Naive thymus-derived CD8-positive, alpha-beta T cell (primary cell): ENCODE measurements at places on chromosomes 3 and 15.
A peak's percentile ranks its signal among the peaks of the same experiment; 100 is the strongest.

GRCh38 chr3:48467110-48467454, 20.5 kb downstream of the ATRIP start:
- H3K4me3 ChIP-seq, result peak overlapping the region; percentile 88
- H3K27ac ChIP-seq, result peak overlapping the region; percentile 98
- H3K36me3 ChIP-seq, result no peaks in the 10 kb centered on the region

DNA sequence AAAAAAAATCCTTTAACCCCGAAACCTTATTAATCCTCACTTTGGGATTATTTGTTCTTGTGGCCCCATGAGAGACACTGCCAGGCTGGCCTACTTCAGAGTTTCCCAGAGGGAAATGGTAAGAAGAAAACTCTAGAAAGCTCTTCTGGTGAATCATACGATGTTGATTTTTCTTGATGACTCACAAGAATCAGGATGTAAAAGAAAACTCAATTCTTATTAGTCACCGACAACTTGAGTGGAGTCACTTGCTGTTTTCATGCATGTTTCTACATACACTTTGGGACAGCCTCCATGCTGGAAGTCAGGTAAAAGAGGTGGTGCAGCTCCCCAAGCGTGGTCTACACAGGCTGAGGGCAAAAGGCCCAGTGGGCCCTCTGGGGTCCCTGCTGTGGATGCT, 42.8 kb downstream of the MYO5C start:
- H3K4me3 ChIP-seq, result no peak overlapping the region
- H3K27ac ChIP-seq, result no peak overlapping the region
- no peaks in the 10 kb centered on the region for H3K36me3 ChIP-seq
- peaks cover 14% of the 10 kb centered on the region for H3K4me1 ChIP-seq
- H3K27me3 ChIP-seq, result no peaks in the 10 kb centered on the region
- no peak for DNase-seq

- peak overlapping the region; percentile 49 for H3K27ac ChIP-seq
- H3K4me1 ChIP-seq, result peaks cover 6% of the 10 kb centered on the region
- no peaks in the 10 kb centered on the region for H3K36me3 ChIP-seq
- H3K4me3 ChIP-seq, result no peak overlapping the region
- DNase-seq, result no peak
These were observed 35.0 kb upstream of the MGLL start for GRCh38 chr3:127857333-127857732.

- DNase-seq, result no peak
- H3K4me3 ChIP-seq, result no peak overlapping the region
- peaks cover 8% of the 10 kb centered on the region for H3K27me3 ChIP-seq
- peaks cover 17% of the 10 kb centered on the region for H3K4me1 ChIP-seq
- no peaks in the 10 kb centered on the region for H3K36me3 ChIP-seq
- no peak overlapping the region for H3K27ac ChIP-seq
These were observed 51.4 kb upstream of the IGF1R start for GRCh38 chr15:98596885-98597392.

DNA sequence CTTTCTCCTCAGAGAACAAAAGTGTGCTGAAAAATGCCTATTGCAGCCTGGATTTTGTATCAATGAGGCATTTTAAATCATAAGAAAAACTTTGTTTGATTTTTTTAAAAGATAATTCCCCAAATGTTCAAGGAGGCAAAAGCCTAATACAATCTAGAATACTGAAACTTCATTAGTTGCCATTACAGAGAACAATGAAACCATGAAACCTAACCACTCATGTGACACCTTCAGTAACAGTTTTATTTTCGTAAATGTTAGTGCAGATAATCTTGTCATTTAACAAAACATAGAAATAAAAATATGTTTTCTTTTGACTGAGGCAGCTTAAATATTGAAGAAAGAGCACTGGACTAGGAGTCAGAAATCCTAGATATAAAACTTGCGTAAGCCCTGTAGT, 655.9 kb downstream of the RBMS3 start:
- no peak overlapping the region for H3K4me3 ChIP-seq
- peaks cover 19% of the 10 kb centered on the region for H3K27me3 ChIP-seq
- H3K4me1 ChIP-seq, result no peaks in the 10 kb centered on the region
- no peak overlapping the region for H3K27ac ChIP-seq
- H3K36me3 ChIP-seq, result no peaks in the 10 kb centered on the region
- DNase-seq, result no peak

- no peak overlapping the region for H3K27ac ChIP-seq
- H3K27me3 ChIP-seq, result no peaks in the 10 kb centered on the region
- no peak overlapping the region for H3K4me3 ChIP-seq
- no peaks in the 10 kb centered on the region for H3K36me3 ChIP-seq
These were observed 222.1 kb downstream of the THSD4 start for GRCh38 chr15:71337197-71337845.

DNA sequence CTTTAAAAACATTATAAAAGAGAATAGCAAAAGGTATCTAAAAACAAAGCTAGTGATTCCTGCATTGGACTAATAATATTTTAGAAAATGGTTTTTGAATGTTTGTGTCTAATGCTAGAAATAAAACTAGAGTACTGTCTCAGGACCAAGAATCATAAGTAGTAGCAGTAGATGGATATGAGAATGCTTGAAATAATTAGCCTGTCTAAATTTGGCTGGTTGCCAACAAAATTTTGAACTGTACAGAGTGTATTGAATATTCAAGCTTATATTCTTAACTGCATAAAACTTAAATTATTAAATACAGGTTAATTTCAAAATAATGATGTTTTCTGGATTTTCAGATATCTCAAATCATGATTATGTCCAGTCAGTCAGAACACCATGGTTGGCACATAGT, 14.0 kb downstream of the ABHD5 start:
- H3K4me3 ChIP-seq, result no peak overlapping the region
- peaks cover 45% of the 10 kb centered on the region for H3K36me3 ChIP-seq
- peaks cover 1% of the 10 kb centered on the region for H3K4me1 ChIP-seq
- DNase-seq, result no peak
- H3K27ac ChIP-seq, result no peak overlapping the region

GRCh38 chr3:52498137-52499054, 3.3 kb downstream of the STAB1 start:
- no peak for DNase-seq
- no peak overlapping the region for H3K4me3 ChIP-seq
- H3K4me1 ChIP-seq, result peaks cover 4% of the 10 kb centered on the region
- H3K36me3 ChIP-seq, result no peaks in the 10 kb centered on the region
- H3K27me3 ChIP-seq, result no peaks in the 10 kb centered on the region

DNA sequence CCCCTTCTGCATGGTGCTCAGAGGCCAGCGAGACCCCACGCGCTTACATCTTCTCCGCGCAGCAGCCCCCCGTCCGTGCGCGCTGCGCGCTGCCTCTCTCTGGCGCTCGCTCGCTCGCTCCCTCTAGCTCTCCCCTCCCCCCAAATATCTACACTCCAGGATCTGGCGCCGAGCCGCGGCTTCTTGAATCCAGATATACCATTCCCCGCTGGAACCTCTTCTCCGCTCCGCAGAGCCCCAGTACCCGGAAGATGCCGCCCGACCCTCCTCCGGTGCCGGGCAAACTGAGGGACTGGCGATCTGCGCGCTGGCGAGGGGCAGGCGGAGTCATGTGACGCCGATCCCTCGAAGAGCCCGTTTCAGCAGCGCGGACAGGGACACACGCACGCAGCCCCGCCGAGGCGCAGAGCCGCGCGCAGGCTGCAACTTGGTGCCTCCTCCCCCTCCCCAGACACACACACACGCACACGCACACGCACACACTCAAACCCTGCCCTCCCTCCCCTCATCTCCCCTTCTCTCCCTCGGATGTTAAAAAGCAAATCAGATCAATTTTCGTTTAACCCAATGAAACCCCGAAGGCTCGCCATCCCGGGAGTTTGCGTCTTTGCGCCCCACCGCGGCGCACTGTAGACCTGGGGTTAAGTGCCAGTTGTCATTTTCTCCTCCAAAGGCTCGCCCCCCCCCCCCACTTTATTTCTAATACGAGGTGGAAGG, at the start of gene RASGRF1:
Gene RASGRF1 (minus strand): TSS at position 294 of the 717 bp plus-strand sequence. CDS start 282 bp downstream, at position 12.
- H3K27me3 ChIP-seq, result peaks cover 88% of the 10 kb centered on the region
- H3K4me1 ChIP-seq, result peaks cover 22% of the 10 kb centered on the region
- no peaks in the 10 kb centered on the region for H3K36me3 ChIP-seq
- no peak for DNase-seq
- no peak within 1 kb of the TSS for H3K4me3 ChIP-seq
- H3K27ac ChIP-seq, result no peak within 1 kb of the TSS

- DNase-seq, result no peak
- H3K27ac ChIP-seq, result no peak overlapping the region
- peaks cover 40% of the 10 kb centered on the region for H3K27me3 ChIP-seq
- H3K4me3 ChIP-seq, result no peak overlapping the region
- H3K36me3 ChIP-seq, result no peaks in the 10 kb centered on the region
- H3K4me1 ChIP-seq, result no peaks in the 10 kb centered on the region
These were observed 60.0 kb upstream of the ST8SIA2 start for GRCh38 chr15:92333709-92334108.

DNA sequence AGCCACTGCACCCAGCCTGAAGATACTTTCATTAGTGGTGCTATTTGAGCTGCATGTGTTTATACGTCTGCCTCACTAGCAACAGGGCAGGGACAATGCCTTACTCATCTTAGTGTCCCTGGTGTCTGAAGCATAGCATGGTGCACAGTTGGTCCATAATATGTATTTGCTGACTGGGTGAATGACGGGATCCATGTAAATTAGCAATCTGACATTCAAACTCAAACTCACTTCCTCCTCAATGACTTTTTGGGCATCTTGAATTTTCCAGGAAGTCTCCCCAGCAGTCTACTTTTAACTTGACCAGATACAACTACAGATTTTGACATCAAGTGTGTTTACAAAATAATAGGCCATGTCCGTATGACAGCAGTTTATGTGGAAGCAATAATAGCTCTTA, 3.0 kb upstream of the LDHAL6B start:
- H3K27ac ChIP-seq, result no peak overlapping the region
- no peak overlapping the region for H3K4me3 ChIP-seq
- DNase-seq, result no peak
- H3K27me3 ChIP-seq, result no peaks in the 10 kb centered on the region

DNA sequence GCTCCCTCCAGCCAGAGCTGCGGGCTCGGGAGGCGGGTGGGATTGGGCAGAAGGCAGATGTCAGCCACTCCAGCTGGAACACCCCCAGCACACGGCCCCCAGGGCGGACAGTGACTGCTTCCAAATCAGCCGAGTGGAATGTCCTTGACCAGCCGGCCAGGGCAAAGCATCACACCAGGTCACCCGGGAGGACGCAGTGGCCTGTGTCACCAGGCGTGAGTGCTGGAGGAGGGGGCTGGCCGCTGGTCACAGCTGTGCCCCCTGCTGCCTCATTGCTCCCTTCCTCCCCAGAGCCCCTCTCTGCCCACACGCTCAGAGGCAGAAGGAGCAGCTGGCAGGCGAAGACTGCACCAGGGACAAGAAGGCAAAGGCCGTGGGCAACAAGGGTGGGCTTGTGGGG, 33.5 kb downstream of the NTRK3 start:
- no peak for DNase-seq
- no peaks in the 10 kb centered on the region for H3K36me3 ChIP-seq
- H3K4me1 ChIP-seq, result peaks cover 3% of the 10 kb centered on the region
- H3K27me3 ChIP-seq, result peaks cover 4% of the 10 kb centered on the region
- H3K27ac ChIP-seq, result no peak overlapping the region

GRCh38 chr3:195117978-195118581, 152.9 kb downstream of the XXYLT1 start:
- H3K27me3 ChIP-seq, result no peaks in the 10 kb centered on the region
- no peaks in the 10 kb centered on the region for H3K36me3 ChIP-seq
- H3K4me3 ChIP-seq, result no peak overlapping the region
- DNase-seq, result no peak
- H3K4me1 ChIP-seq, result peaks cover 9% of the 10 kb centered on the region
- no peak overlapping the region for H3K27ac ChIP-seq

DNA sequence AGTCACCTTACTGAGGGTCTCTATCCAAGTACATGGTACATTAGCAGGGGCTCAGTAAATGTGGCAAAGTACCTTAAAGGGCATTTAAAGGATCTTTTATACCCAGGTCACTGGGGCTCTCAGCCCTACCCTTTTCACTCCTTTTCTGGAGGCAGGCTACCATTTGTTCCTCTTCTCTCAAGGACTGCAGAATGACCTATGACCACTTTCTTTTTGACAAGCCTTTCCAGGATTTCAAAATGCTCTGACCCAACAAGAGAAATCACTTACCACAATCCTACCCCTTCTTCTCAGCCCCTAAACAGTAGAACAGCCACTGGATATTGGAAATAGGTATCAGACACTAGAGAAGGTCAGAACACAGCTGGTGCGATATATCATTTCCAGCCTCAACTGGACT, 221.8 kb upstream of the TPRG1 start:
- no peak overlapping the region for H3K27ac ChIP-seq
- no peak overlapping the region for H3K4me3 ChIP-seq
- no peak for DNase-seq
- H3K27me3 ChIP-seq, result peaks cover 10% of the 10 kb centered on the region

DNA sequence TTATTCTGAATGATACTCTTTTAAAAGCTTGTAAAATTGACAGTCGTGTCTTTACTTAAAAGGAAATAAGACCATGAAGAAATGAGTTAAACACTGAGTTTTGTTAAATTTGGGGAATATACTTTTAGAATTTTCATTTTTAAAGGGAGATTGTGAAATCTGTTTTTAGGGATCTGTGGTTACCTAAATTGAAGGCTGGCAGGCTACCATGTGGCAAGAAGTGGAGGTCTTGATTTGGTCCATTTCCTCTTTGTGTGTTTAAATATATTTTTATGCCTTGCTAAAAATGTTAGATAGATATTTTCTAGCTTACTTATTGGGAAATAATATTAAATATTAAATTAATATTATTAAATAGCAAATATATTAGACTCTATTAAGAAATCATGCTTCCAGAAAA, 36.6 kb upstream of the SLC22A13 start:
- H3K4me3 ChIP-seq, result no peak overlapping the region
- H3K27ac ChIP-seq, result no peak overlapping the region
- H3K27me3 ChIP-seq, result no peaks in the 10 kb centered on the region
- peaks cover 1% of the 10 kb centered on the region for H3K4me1 ChIP-seq
- DNase-seq, result no peak

GRCh38 chr15:29969562-29970401, 113.0 kb upstream of the GOLGA8J start:
- DNase-seq, result no peak
- peaks cover 58% of the 10 kb centered on the region for H3K27me3 ChIP-seq
- H3K4me3 ChIP-seq, result peak overlapping the region; percentile 3
- no peaks in the 10 kb centered on the region for H3K36me3 ChIP-seq
- peaks cover 7% of the 10 kb centered on the region for H3K4me1 ChIP-seq

DNA sequence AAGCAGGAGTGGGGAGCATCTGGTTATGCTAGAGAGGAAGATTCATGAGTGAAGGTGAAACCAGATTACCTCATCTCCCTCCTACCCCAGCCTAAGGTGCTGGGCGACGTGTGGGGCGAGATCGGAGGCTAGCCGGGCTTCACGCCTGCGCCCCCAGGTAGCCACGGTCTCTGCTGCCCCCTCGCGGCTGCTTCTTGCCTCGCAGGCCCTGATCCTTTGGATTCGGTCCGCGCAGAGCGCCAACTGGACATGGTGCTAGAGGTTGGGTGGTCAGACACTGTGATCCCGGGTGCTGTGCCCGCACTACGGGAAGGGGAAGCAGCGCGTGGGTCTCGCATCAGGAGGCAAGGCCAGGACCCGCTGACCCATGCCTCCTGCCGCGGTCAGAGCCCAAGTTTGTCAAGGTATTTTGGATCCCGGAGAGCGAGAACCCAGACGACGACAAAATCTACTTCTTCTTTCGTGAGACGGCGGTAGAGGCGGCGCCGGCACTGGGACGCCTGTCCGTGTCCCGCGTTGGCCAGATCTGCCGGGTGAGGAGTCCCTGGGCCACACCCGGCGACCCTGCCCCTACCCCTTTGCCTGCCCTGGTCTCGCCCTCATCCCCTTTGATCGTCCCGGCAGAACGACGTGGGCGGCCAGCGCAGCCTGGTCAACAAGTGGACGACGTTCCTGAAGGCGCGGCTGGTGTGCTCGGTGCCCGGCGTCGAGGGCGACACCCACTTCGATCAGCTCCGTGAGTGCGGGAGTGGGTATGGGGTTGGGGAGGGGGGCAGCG, 4.2 kb downstream of the SEMA3B start:
- H3K27me3 ChIP-seq, result peaks cover 25% of the 10 kb centered on the region
- no peak overlapping the region for H3K4me3 ChIP-seq
- H3K36me3 ChIP-seq, result no peaks in the 10 kb centered on the region
- peak overlapping the region; percentile 37 for H3K27ac ChIP-seq
- peak; percentile 81 for DNase-seq
